ENCODE measurements at places on chromosomes 11 and 22.

DNA sequence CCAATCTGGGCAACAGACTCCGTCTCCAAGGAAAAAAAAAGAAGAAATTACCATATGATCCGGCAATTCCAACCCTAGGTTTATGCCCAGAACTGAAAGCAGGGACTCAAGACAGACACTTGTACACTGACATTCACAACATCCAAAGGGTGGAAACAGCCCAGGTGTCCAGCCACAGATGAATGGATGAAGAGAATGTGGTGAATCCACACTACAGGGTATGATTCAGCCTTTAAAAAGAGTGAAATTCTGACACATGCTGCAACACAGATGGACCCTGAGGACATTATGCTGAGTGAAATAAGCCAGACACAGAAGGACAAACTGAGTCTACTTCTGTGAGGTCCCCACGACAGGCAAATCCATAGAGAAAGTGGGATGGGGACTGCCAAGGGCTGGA, 43.9 kb downstream of the SGSM3 start:
- no peak overlapping the region for H3K4me3 ChIP-seq
- no peaks in the 10 kb centered on the region for H3K27me3 ChIP-seq
- H3K36me3 ChIP-seq, result peaks cover 29% of the 10 kb centered on the region
- peak overlapping the region; percentile 89 for H3K27ac ChIP-seq

DNA sequence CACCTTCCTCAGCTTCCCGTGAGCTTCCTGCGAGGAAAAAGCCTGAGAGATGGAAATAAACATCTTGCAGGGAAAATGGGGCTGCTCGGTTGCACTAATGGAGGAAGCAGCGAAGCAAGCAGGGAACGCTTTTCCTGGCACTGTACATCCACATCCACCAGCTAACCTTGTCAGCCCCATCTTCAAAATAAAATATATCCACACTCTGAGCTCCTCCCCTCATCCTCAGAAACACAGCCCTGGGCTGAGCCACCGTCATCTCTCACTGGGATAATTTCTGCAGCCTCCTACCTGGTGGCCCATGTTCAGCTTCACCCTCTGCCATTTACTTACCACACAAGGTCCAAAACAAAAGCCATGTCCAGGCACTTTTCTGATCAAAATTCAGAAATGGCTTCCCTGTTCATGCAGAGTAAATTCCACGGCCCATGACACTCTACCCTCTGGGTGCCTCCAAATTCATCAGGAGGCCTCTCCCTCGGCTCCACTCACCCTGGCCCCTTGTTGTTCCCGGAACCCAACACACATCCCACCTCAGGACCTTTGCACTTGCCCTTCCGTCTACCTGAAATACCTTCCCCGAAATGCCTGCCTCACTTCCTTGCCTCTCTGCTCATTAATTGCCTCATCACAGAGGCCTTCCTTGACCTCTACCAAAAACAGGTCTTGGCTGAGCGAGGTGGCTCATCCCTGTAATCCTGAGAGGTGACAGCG, 13.0 kb downstream of the C11orf86 start:
- H3K27me3 ChIP-seq, result peaks cover 33% of the 10 kb centered on the region
- no peak for DNase-seq
- H3K4me1 ChIP-seq, result no peaks in the 10 kb centered on the region
- no peak overlapping the region for H3K4me3 ChIP-seq

- no peak overlapping the region for H3K4me3 ChIP-seq
- no peaks in the 10 kb centered on the region for H3K36me3 ChIP-seq
- DNase-seq, result no peak
- H3K27ac ChIP-seq, result no peak overlapping the region
- H3K27me3 ChIP-seq, result peaks cover 30% of the 10 kb centered on the region
These were observed 121.9 kb downstream of the PKNOX2 start for GRCh38 chr11:125286486-125286885.

- H3K4me1 ChIP-seq, result no peaks in the 10 kb centered on the region
- no peak for DNase-seq
- peaks cover 70% of the 10 kb centered on the region for H3K27me3 ChIP-seq
- H3K36me3 ChIP-seq, result no peaks in the 10 kb centered on the region
These were observed 9.7 kb downstream of the CLMP start for GRCh38 chr11:123185326-123185725.

GRCh38 chr22:47051441-47052071, 289.1 kb downstream of the TBC1D22A start:
- H3K27me3 ChIP-seq, result no peaks in the 10 kb centered on the region
- no peak for DNase-seq
- H3K4me1 ChIP-seq, result peaks cover 55% of the 10 kb centered on the region
- no peak overlapping the region for H3K27ac ChIP-seq
- H3K4me3 ChIP-seq, result no peak overlapping the region

DNA sequence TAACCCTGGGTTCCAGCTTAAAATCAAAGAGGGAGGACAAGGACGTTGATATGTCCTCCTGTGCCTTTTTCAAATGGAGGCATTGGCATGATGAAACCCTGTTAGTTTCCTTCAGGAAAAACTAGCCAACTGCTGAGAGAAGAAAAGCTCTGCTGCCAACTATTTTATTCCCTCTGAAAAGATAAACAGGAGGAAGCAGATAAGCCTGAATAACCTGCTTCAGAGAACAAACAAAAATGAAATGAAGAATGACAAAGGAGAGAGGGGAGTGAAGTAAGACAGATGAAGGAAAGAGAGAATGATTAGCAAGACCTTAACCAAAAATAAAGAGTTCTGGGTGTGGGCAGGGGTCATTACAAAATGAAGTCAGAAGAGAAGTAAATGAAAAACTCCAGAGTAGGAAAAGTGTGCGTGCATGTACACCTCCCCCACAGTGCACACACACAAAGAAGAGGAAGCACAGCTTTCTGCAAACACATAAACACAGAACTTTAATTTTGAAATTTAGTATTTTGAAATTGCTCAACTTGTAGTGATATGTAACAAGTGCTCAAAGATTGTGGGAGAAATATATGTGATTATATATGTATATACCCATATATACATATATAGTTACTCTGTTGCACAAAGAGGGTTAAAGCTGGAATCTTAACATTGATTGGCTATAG, 332.2 kb downstream of the LUZP2 start:
- DNase-seq, result no peak
- H3K4me3 ChIP-seq, result no peak overlapping the region
- H3K27ac ChIP-seq, result no peak overlapping the region
- no peaks in the 10 kb centered on the region for H3K36me3 ChIP-seq
- no peaks in the 10 kb centered on the region for H3K4me1 ChIP-seq
- H3K27me3 ChIP-seq, result no peaks in the 10 kb centered on the region

- no peak for DNase-seq
- H3K4me3 ChIP-seq, result no peak overlapping the region
- H3K36me3 ChIP-seq, result peaks cover 3% of the 10 kb centered on the region
- no peak overlapping the region for H3K27ac ChIP-seq
- no peaks in the 10 kb centered on the region for H3K4me1 ChIP-seq
- H3K27me3 ChIP-seq, result no peaks in the 10 kb centered on the region
These were observed 86.0 kb upstream of the IZUMO1R start for GRCh38 chr11:94218372-94218771.

GRCh38 chr11:20303391-20303965, 60.0 kb upstream of the HTATIP2 start:
- peaks cover 2% of the 10 kb centered on the region for H3K36me3 ChIP-seq
- H3K4me3 ChIP-seq, result no peak overlapping the region
- H3K27me3 ChIP-seq, result peaks cover 69% of the 10 kb centered on the region
- no peak for DNase-seq
- H3K4me1 ChIP-seq, result no peaks in the 10 kb centered on the region
- H3K27ac ChIP-seq, result no peak overlapping the region

- no peak overlapping the region for H3K27ac ChIP-seq
- peaks cover 9% of the 10 kb centered on the region for H3K27me3 ChIP-seq
- no peaks in the 10 kb centered on the region for H3K4me1 ChIP-seq
- H3K36me3 ChIP-seq, result no peaks in the 10 kb centered on the region
- DNase-seq, result no peak
These were observed 12.5 kb upstream of the PPFIBP2 start for GRCh38 chr11:7501251-7501650.

DNA sequence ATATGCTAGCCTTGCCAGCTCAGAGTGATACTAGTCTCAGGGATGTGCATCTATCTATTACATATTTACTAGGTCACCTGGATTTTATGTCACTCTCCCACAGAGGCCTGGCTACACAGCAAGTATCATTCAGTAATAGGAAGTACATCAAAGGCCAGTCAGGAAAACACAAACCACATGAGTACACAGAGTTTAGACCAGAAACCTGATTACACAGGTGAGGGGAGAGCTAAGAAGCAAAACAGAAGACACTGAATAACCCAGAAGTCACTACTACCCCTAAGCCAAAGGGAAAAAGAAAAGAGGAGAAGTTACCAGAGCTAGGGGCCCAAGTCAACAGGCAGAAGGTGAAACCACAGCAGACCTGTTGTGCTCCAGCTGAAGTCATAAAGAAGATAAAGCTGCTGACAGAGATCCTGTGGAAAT, 13.3 kb downstream of the LPXN start:
- peaks cover 45% of the 10 kb centered on the region for H3K4me1 ChIP-seq
- peak overlapping the region; percentile 58 for H3K27ac ChIP-seq
- H3K27me3 ChIP-seq, result no peaks in the 10 kb centered on the region

GRCh38 chr22:29641700-29642330, 38.4 kb downstream of the NF2 start:
- no peaks in the 10 kb centered on the region for H3K27me3 ChIP-seq
- H3K27ac ChIP-seq, result peak overlapping the region; percentile 26
- H3K36me3 ChIP-seq, result peaks cover 18% of the 10 kb centered on the region
- DNase-seq, result no peak
- peaks cover 28% of the 10 kb centered on the region for H3K4me1 ChIP-seq

DNA sequence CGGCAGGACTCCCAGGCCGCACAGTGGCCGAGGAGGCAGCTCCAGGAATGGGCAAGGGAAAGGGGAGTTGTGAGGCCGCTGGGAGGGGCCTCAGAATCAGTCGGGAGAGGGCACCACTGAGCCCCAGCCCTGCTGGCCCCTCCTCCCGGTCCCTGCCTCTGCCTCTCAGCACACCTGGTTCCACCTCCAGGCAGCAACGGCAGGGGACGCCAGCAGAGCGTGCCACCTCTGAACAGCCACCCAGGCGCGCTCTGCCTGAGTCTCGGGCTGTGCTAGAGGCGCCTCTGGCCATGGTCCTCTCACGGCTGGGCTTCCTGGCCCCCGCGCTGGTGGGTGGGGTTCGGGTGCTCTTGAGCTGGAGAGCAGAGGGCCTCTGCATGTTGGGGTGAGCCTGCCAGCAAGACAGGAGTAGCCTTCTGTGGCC, 33.0 kb downstream of the MOB2 start:
- no peaks in the 10 kb centered on the region for H3K27me3 ChIP-seq
- no peak overlapping the region for H3K27ac ChIP-seq
- H3K36me3 ChIP-seq, result peaks cover 6% of the 10 kb centered on the region
- H3K4me1 ChIP-seq, result peaks cover 8% of the 10 kb centered on the region
- no peak overlapping the region for H3K4me3 ChIP-seq

DNA sequence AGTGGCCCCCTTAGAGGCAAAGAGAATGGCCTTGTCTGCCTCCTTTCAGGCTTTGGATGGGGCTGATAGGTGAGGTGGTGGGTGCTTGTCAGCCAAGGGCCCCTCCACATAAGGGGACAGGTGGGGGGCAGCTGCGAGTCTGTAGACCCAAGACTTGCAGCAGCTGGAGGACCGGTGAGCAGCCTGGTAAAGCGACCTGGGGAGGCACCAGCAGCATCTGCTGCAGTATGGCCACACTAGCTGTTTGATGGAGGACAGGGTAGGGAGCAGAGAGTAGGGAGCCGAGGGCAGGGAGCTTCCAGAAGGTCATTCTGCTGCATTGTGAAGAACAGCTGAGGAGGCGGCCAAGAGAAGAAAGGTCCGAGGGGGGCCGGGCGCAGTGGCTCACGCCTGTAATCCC, 16.8 kb upstream of the MRTFA start:
- no peak overlapping the region for H3K4me3 ChIP-seq
- no peaks in the 10 kb centered on the region for H3K27me3 ChIP-seq
- H3K4me1 ChIP-seq, result peaks cover 9% of the 10 kb centered on the region
- no peak for DNase-seq
- no peak overlapping the region for H3K27ac ChIP-seq

GRCh38 chr11:129930296-129930695, 34.9 kb upstream of the NFRKB start:
- no peak overlapping the region for H3K4me3 ChIP-seq
- no peaks in the 10 kb centered on the region for H3K4me1 ChIP-seq
- no peak for DNase-seq
- peaks cover 22% of the 10 kb centered on the region for H3K36me3 ChIP-seq
- no peak overlapping the region for H3K27ac ChIP-seq

DNA sequence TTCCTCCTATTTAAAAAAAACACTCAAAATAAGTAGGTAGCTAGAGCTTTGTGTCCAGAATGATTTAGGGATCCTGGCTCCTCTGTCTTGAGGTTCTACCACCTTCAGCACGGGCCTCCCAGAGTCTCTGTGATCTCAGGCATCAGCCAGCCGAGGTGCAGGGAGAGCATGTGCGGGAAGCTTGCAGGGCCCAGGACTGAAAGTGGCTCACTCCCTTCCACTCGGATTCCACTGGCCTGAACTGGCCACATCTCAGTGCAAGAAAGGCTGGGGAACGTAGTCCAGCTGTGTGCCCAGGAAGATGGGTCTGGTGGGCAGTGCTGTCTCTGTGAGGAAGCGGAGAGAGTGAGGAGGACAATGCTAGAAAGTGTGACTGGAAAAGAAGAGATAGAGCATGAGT, 68.3 kb upstream of the MYOD1 start:
- H3K4me3 ChIP-seq, result no peak overlapping the region
- no peak overlapping the region for H3K27ac ChIP-seq
- peaks cover 76% of the 10 kb centered on the region for H3K27me3 ChIP-seq
- no peaks in the 10 kb centered on the region for H3K36me3 ChIP-seq
- DNase-seq, result no peak
- no peaks in the 10 kb centered on the region for H3K4me1 ChIP-seq

DNA sequence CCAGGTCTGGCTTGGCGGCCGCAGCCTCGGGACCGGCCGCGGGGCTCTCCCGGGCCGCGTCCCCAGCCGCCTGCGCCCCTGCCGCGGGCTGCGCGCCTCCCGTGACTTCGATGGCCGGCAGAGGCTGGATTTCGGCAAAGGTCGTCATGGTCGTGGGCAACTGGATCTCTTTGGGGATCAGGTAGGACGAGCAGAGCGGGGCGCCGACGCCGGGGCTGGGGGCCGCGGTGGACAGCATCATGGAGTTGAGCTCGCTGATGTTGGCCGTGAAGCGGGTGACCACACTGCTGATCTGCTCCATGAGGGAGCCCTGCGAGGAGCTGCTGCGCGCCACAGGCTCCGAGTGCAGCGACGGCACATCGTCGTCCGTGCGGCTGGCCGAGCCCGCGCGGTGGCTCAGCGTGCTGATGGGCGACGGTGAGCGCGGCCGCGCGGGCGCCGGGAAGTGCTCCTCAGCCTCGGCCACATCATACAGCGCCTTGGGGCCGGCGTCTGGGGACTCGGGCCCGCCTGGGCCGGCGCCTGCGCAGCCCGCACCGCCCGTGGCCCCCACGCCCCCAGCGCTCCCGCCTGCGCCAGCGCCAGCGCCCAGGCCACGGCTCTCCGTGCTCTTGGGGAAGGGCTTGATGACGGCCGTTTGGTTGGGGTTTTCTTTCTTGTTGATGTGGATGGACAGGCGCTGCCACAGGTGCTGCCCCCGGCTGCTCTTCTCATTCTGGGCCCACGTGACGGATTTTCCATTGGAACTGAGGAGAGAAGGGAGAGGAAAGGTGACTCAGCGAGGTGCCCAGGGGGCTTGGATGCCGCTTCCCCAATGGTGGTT, 171.4 kb upstream of the CTSC start:
- H3K4me3 ChIP-seq, result peak overlapping the region; percentile 76
- peaks cover 79% of the 10 kb centered on the region for H3K27me3 ChIP-seq
- DNase-seq, result no peak
- H3K27ac ChIP-seq, result peak overlapping the region; percentile 79
